ENCODE measurements at places on chromosomes 5 and 9.

- DNase-seq = no peak
These were observed 9.2 kb downstream of the STC2 start for GRCh38 chr5:173318881-173319620.

- DNase-seq = no peak
These were observed 55.6 kb downstream of the ANGPTL2 start for GRCh38 chr9:127066851-127067136.

DNA sequence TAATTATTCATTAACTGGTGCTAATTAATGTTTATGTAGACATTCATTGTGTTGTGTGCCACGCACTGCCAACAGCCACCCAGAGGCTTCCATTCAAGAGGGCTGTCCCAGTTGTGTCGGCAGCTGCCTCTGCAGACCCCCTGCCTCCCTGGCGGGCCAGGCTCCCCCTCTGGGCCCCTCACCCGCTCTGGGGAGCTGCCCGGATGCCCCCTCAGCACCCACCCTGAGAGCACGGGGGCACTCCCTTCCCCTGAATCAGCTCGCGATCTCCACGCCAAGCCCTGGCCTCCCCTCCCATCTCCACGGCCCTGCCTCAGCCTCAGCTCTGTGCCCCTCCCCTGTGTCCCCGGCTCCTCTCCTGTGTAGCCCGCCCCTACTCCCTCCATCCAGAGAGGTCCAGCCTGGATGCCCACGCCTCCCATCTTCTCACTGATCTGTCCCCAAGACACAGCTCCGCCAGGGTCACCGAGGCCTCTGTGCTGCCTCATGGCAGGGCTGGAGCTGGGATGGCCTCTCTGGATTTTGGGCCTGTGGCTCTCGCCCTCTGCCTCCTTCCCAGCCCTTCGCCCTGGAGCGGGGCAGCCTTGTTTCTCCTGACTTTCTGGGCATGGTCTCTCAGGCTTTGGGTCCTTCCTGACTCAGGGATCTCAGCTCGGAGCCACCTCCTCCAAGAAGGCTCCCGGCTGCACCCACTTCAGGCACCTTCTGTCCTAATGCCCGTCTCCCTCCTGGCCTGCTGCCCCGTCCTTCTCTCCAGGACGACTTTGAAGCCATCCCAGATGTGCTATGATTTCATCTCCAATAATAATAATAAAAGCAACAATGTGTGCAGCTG, 16.0 kb upstream of the SLC9A3 start:
- DNase-seq = no peak

- DNase-seq = no peak
These were observed 34.5 kb upstream of the SLC46A2 start for GRCh38 chr9:112925058-112925641.

- DNase-seq = no peak
These were observed 19.5 kb upstream of the TTC33 start for GRCh38 chr5:40775085-40775845.

DNA sequence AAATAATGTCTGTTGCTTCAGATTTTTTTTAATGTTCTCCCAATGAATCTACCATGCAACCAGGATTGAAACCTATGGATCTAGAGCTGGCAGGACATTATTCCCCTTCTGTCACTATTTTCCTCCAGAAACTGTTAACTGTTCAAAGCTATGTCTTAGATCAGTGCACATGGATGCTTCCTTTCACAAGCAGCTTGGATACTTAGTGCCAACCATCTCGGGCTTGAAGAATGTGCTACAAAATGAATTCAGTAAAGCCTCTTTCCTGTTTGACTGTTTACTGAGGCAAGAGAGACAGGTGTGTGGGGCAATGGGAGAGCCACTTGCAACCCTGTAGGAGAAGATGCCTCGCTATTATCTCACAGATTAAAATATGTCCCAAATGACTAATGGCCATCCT, 774.8 kb downstream of the KCTD16 start:
- no peak for DNase-seq

- DNase-seq = no peak
These were observed 8.1 kb upstream of the ENTPD8 start for GRCh38 chr9:137449081-137449844.

Data from kidney epithelial cell (primary cell).